ENCODE measurements at places on chromosomes 5 and 9. TPM values are rescaled to one million over a fixed set of nuclear protein-coding genes. Genes with fewer than 3 reads are reported as not detected.

PCDHGA11 gene
- 10.7 TPM for total RNA-seq

GRAMD2B gene
- total RNA-seq: 14.9 TPM

PCDHGB5 gene
- total RNA-seq: 15.7 TPM

SOX30 gene
- 1.4 TPM for total RNA-seq

DMRT3 gene
- total RNA-seq: not detected

LHFPL2 gene
- total RNA-seq: 50.8 TPM

PLK2 gene
- 29.4 TPM for total RNA-seq

MED10 gene
- total RNA-seq: 9.0 TPM

TTLL11 gene
- 1.4 TPM for total RNA-seq

IRX2 gene
- 25.3 TPM for total RNA-seq

HK3 gene
- not detected for total RNA-seq

DNA sequence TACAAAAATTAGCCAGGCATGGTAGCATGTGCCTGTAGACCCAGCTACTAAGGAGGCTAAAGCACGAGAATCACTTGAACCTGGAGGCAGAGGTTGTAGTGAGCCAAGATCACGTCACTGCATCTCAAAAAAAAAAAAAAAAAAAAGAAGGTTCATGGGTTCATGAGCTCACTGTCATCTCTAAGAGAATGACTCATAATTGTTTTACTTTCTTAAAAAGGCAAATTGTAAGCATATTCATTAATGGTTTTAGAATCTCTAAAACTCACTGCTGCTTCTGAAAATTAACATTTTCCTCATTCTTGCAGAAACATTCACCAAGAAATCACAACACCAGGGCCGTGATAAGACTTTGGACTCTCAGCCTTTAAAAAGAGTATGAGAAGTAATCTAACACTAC is 103.6 kb downstream of the GNA14 start:
- DNase-seq: no peak

DNA sequence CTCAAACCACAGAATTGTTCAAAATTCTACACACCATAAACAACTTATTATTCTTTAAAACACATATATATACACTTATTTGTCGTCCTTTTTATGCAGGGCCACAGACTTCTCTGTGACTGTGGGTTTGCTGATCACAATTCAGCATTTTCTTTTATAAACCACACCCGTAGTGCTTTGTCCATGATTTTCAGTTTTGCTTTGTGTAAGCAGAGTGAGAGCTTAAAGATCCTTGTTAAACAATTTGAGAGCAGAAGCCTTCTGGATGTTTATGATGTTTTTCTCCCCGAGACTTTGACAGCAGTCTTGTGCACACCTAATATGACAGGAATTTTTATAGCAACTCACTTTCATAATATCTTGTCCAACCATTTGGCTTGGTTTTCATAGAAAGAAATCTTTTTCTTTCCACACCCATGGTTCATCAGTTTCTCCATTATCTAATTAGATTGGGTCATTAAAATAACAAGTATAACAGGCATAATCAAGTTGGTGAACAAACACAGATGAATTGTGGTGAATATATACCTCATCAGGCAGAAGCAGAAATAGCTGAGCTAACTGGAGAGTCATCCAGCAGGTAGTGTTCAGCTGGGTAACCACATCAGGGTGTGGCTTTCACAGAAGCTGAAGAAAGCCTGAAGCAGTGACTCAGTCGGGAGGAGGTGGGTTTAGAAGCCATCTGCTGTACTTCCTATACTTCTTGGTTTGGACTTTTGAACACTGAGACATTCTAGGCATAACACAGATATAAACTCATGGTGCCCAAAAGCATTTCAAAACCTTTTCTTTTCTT is 232.8 kb downstream of the DOCK8 start:
- DNase-seq: no peak

GRCh38 chr5:61461417-61461816 is 129.4 kb downstream of the ZSWIM6 start:
- no peak for DNase-seq

GRCh38 chr5:34691326-34691725 is 35.2 kb downstream of the RAI14 start:
- no peak for DNase-seq

- DNase-seq: peak; percentile 68
Measured at GRCh38 chr5:28014779-28015178, 976.4 kb upstream of the CDH9 start.

DNA sequence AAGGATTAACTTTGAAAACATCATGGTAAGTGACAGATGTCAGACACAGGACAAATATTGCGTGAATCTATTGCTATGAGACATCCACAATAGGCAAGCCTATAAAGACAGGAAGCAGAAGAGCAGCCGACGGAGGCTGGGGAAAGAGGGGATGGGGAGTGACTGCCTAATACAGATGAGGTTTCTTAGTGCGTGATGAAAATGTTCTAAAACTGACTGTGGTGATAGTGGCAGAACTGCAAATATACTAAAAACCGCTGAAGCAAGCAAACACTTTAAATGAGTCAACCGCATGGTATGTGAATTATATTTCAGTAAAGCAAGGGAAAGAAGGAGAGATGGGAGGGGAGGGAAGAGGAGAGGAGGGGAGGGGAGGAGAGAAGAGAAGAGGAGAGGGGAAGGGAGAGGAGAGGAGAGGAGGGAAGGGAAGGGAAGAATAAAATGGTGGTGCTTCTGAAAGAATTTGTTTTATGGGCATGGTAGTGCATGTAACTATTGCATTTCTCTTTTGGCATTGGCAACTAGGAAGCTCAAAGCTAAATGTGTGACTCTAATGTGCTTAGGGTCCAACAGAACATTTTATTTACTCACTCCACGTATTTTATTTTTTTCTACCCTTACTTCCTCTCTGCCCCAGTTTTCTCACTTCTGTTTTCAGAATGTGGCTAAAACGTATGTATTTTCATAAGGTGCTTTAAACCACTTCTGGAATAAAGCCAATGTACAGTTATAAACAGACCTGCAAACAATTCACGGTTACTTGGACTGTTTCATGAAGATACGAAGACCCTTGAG is 21.3 kb downstream of the AKNA start:
- no peak for DNase-seq

- peak; percentile 91 for DNase-seq
Measured at GRCh38 chr5:149656576-149657182, 73.4 kb upstream of the PPARGC1B start.

- no peak for DNase-seq
Measured at GRCh38 chr9:93287189-93287552, 103.2 kb downstream of the WNK2 start.

DNA sequence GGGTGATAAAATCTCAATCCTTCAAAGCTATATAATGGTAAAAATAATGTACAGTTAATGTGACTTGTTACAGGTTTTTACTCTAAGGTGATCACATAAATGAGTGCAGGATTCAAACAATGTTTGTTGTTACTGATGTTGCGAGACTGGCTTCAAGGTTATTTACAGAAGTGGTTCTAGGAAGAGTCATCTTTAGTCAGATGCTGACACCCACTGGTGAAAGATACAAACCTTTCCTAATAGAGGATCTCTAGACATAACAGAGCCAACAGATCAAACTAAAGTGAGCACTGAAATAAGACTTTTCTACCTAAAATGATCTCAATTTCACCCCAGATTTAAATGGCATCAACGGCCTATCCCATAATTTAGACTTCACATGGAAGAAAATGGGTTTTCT is 20.2 kb downstream of the ARSB start:
- DNase-seq: peak; percentile 63

- DNase-seq: peak; percentile 82
Measured at GRCh38 chr9:112041536-112042243, 133.4 kb downstream of the SUSD1 start.

GRCh38 chr5:96997265-96997859 is 61.5 kb downstream of the LNPEP start:
- peak; percentile 59 for DNase-seq

- DNase-seq: no peak
Measured at GRCh38 chr9:116081435-116082115, 72.0 kb upstream of the PAPPA start.

- no peak for DNase-seq
Measured at GRCh38 chr5:143174714-143175398, 228.6 kb downstream of the NR3C1 start.

DNA sequence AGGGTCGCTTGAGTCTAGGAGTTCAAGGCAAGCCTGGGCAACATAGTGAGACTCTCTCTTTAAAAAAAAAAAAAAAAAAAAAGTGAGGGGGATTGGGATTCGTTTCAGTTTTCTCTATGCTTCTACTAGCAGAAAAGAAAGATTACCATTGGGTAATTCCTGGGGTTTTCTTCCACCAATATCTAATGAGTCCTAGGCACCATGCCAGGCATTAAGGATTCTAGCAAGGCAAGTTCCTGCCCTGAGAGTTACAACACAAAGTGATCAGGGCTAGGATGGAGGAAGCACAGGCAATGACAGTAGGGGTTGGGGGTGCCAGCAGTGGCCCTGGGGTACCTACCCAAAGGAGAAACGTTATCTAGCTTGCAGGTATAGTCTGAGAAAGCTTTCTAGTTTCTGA is 90.8 kb downstream of the PCDH1 start:
- DNase-seq: no peak

DNA sequence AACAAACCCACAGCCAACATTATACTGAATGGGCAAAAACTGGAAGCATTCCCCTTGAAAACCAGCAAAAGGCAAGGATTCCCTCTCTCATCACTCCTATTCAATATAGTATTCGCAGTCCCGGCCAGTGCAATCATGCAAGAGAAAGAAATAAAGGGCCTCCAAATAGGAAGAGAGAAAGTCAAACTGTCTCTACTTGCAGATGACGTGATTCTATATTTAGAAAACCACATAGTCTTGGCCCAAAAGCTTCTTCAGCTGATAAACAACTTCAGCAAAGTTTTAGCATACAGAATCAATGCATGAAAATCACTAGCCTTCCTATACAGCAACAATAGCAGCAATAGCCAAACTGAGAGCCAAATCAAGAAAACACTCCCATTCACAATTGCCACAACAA is 333.7 kb upstream of the EDIL3 start:
- DNase-seq: no peak

GRCh38 chr5:102578362-102578761 is 79.6 kb upstream of the SLCO6A1 start:
- no peak for DNase-seq

- peak; percentile 51 for DNase-seq
Measured at GRCh38 chr5:62354028-62354874, 48.2 kb downstream of the KIF2A start.

GRCh38 chr5:41414598-41414997 is 95.8 kb downstream of the PLCXD3 start:
- DNase-seq: no peak

GRCh38 chr9:18495065-18495464 is 21.1 kb downstream of the ADAMTSL1 start:
- no peak for DNase-seq

DNA sequence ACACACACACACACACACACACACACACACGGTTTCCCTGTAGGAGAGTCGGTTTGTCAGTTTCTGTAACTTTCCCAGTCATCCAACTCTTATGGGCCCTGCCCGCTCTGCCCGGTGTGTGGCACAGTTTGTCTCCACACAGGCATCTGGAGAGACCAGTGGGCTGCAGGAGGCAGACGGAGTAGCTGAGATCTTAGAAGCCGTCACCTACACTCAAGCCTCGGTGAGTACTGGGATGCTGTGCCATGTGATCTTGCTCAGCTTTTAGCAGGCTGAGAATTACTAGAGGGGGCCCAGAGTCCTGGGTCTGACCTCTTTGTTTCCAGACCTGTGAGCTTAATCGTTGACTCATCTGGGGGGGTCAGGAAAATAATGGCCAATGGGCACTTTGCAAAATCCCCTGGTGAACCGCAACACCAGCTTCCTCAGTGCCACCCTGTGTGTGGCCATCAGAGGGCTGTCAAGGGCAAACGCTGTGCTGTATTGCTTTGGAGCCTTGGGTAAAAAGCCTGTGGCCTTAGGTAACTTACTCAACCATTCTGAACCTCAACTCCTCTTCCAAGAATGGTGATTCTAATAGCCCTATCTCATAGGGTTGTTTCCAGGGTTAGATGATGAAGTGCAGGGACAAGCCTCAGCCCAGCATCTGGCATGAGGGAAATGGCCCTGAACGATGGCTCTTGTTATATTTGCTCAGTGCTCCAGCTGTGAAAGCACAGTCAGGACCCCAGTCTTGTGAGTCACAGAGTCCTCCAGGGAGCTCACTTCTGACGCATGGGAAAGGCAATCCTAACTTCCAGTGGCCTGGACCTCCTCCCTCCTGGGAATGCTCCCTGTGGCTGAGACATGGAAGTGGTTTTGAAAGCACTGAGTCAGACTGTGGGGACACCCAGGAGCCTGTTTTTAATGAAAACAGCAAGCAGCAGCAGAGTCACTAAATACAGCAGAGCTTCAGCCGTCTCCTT is 45.6 kb downstream of the COL15A1 start:
- DNase-seq: no peak

DNA sequence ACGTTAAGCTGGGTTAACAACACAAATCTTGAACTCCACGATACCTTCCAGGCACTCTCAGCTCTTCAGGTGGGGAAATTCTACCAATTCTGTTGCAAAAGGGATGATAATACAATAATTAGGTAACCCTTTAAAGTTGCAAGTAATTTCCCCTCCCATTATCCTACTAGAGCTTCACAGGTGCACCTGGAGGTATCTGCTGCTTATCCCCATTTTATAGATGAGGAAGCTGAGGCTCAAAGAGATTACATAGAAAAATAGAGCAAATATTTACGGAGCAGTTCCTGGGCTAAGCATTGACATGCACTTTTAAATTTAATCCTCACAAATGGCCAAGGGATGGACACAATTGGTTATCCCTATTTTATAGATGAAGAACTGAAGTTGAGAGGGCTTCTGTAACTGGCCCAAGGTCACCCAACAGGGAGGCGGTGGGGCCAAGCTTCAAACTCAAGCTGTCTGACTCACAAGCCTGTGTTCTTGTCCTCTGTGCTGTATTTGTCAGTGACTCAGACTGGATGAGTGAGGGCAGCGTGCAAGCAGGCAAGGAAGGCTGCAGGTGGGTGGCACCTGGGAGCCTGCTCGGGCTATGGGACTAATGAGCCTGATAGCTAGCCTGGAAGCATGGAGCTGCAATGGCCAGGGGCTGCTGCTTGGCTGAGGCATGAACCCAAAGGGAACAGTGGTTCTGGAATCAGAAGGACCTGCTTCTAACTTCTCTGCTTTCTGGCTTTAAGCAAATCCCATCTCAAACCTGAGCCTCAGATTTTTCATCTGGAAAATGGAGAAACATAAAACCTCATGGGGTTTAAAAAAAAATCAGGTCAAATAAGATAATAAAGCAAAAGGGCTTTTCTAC is 105.5 kb downstream of the PDE6A start:
- DNase-seq: no peak

DNA sequence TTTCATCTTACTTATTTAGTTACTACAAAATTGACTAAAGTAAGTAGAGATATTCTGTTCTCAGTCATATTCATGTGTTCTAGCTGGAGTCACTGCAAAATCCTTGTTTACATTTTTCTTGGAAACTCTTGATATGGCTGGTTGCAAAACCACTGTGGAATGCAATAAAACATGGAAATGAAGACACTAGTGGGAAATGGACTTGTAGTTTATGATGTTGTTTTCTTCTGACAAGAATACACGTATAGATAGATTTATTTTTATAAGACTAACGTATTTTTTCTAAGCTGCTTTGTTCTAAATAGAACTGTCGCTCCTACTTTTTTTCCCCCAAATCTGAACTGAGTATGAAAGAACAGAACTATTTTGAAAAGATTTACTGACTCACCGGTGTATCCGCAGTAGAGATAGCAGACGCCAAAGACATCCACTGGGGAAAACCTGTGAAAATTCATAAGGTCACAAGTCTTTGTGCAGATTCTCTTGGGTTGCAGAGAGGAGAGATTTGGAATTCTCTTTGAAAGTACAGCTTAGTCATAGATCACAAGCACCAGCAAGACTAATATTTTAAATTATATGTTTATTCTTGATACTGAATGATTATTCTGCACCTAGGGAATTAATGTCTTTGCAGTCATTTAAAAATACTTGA is 119.6 kb upstream of the TAF11L2 start:
- no peak for DNase-seq

GRCh38 chr5:98458726-98459125 is 314.7 kb upstream of the RGMB start:
- no peak for DNase-seq
